Nephron progenitor cell (in vitro differentiated cells): ENCODE measurements at places on chromosomes 7 and 10.

DNA sequence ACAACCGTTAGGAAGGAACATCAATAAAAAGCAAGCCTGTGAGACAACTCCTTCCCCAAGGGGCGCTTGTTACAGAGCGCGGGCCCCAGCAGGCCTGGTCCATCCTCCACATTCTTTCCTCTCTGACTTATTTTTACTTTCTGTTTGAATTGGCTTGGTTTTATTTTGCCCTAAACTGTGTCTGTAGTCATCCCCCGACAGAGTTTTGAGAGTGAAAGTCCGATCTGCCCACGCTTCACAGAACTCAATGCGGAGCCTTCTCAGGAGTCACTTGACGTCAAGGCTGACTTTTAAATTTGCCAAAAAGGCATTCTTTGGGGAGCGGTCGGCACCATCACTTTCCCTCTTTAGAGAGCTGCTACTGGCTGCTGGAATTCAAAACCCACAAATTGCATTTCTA, 150.1 kb upstream of the KLF6 start:
- H3K4me3 ChIP-seq: no peak overlapping the region
- H3K36me3 ChIP-seq: no peaks in the 10 kb centered on the region
- H3K27me3 ChIP-seq: peaks cover 11% of the 10 kb centered on the region
- no peak for DNase-seq

- no peak overlapping the region for H3K4me3 ChIP-seq
- no peak for DNase-seq
- no peaks in the 10 kb centered on the region for H3K36me3 ChIP-seq
- peaks cover 18% of the 10 kb centered on the region for H3K27me3 ChIP-seq
- no peaks in the 10 kb centered on the region for H3K4me1 ChIP-seq
These were observed 96.2 kb downstream of the NPTX2 start for GRCh38 chr7:98713165-98713810.

GRCh38 chr10:86688398-86688921, 20.1 kb downstream of the LDB3 start:
- H3K27me3 ChIP-seq: peaks cover 8% of the 10 kb centered on the region
- H3K4me3 ChIP-seq: no peak overlapping the region
- peaks cover 47% of the 10 kb centered on the region for H3K4me1 ChIP-seq
- H3K27ac ChIP-seq: no peak overlapping the region
- DNase-seq: peak; percentile 70

GRCh38 chr10:3421537-3422257, 249.1 kb upstream of the PITRM1 start:
- peaks cover 34% of the 10 kb centered on the region for H3K4me1 ChIP-seq
- no peak for DNase-seq
- no peak overlapping the region for H3K4me3 ChIP-seq
- no peaks in the 10 kb centered on the region for H3K36me3 ChIP-seq
- H3K27ac ChIP-seq: no peak overlapping the region

- H3K27me3 ChIP-seq: peaks cover 5% of the 10 kb centered on the region
- peaks cover 87% of the 10 kb centered on the region for H3K4me1 ChIP-seq
- H3K4me3 ChIP-seq: no peak overlapping the region
These were observed 102.1 kb downstream of the ZRANB1 start for GRCh38 chr10:125043841-125044658.

- H3K4me1 ChIP-seq: peaks cover 2% of the 10 kb centered on the region
- no peak overlapping the region for H3K27ac ChIP-seq
- DNase-seq: no peak
- peaks cover 8% of the 10 kb centered on the region for H3K27me3 ChIP-seq
- H3K4me3 ChIP-seq: no peak overlapping the region
These were observed 249.3 kb upstream of the NEBL start for GRCh38 chr10:21146436-21146789.

DNA sequence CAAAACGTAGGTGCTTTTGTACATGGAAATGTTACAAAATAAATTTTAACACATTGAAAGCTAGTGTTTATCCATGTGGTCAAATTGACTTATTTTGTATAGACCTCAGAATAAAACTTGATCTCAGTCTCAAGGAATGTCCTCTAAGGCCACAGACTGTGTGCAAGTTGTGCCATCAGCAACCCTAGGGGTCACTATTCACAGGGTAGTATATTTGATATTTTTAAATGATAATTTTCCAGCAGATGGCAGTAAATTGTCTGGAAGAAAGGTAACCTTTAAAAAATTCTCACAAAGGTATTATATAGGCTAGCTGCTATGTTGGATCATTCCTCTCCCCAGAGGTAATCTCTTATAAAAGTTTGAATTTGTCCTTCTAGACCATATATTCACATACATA, 12.9 kb upstream of the SNX10 start:
- H3K27me3 ChIP-seq: peaks cover 6% of the 10 kb centered on the region
- H3K36me3 ChIP-seq: no peaks in the 10 kb centered on the region
- no peak for DNase-seq

GRCh38 chr7:128729494-128729893, 9.7 kb upstream of the CALU start:
- no peak overlapping the region for H3K4me3 ChIP-seq
- H3K36me3 ChIP-seq: no peaks in the 10 kb centered on the region
- H3K4me1 ChIP-seq: no peaks in the 10 kb centered on the region
- H3K27ac ChIP-seq: no peak overlapping the region
- no peak for DNase-seq

DNA sequence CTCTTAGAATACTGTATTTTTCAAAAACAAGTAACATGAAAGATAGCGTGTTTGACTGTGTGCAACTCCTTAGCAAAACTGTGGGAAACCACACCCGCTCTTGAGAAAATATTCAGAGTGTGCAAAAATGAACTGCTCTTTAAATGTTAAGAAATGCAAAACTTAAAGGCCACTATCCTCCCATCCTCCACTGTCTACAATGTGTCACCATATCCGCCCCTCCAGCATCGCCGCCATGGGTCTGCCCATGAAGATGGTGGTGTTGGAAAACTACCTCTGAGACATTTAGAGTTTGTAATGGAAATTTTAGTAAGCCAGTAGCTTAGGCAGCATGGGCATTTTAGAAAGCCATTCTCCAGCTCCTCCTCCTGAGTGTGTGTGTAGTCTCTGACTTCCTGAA, 20.1 kb upstream of the NMT2 start:
- H3K4me3 ChIP-seq: no peak overlapping the region
- peaks cover 4% of the 10 kb centered on the region for H3K27me3 ChIP-seq
- DNase-seq: no peak

DNA sequence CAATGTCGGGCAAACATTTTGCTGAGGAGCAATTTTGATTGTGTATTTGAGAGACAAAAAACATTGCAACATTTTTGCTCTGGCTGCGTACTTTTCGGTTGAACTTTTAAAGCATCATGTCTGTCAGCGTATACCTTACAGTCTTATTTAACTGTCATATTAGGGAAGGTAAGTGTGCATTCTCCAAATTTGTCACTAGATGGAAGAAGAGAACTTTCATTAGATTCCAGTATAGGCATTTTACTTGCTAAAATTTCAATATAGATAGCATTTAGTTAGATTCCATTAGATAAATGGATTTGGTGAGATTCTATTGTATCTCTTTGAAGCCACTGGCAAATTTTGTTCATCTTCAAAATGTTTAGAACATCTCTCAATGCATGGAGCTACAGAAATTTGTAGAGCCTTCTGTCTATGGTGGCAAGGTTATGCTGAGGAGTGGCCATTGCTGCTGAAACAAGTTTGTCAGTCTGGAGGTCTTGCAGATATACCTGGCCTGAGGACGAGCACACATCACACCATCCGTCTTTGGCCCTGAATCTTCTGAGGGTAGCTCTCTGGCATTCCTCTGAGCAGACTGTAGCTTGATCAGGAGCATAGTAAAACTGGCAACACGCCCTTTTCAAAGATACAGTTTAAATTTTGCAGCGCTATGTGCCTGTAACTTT, 437.5 kb upstream of the MBL2 start:
- peaks cover 6% of the 10 kb centered on the region for H3K36me3 ChIP-seq
- H3K27ac ChIP-seq: no peak overlapping the region
- H3K4me1 ChIP-seq: peaks cover 15% of the 10 kb centered on the region
- H3K4me3 ChIP-seq: no peak overlapping the region

GRCh38 chr10:69458430-69459100, 7.3 kb downstream of the TSPAN15 start:
- H3K36me3 ChIP-seq: no peaks in the 10 kb centered on the region
- H3K27me3 ChIP-seq: peaks cover 12% of the 10 kb centered on the region
- peak overlapping the region; percentile 24 for H3K27ac ChIP-seq
- DNase-seq: no peak
- peaks cover 47% of the 10 kb centered on the region for H3K4me1 ChIP-seq

- H3K27ac ChIP-seq: peak overlapping the region; percentile 67
- peaks cover 11% of the 10 kb centered on the region for H3K36me3 ChIP-seq
- DNase-seq: no peak
- no peak overlapping the region for H3K4me3 ChIP-seq
- H3K27me3 ChIP-seq: no peaks in the 10 kb centered on the region
These were observed 119.5 kb downstream of the HIPK2 start for GRCh38 chr7:139658296-139658695.

- no peak overlapping the region for H3K27ac ChIP-seq
- H3K36me3 ChIP-seq: no peaks in the 10 kb centered on the region
- DNase-seq: no peak
- H3K4me3 ChIP-seq: no peak overlapping the region
- H3K27me3 ChIP-seq: peaks cover 3% of the 10 kb centered on the region
These were observed 18.3 kb downstream of the KLLN start for GRCh38 chr10:87844837-87845623.

DNA sequence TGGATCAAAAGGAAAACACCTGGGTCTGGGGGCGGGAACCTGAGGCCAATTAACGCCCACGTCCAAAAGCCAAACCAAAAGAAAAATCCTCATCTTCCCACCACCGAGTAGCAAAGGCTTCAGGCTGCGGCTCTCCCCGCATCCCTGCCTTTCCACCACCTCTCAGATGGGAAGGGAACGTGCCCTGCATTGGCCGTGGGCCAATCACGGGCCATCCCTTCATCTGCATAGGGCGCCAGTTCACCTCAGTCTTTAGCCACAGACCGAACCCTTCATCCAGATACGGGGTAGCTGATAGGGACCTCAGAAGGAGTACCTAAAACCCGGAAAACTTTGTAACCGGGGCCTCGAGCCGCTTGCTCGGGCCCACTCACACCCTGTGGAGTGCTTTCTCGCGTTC, 626 bp downstream of the PRPF18 start:
- peaks cover 30% of the 10 kb centered on the region for H3K4me1 ChIP-seq
- DNase-seq: peak; percentile 13
- H3K4me3 ChIP-seq: peak overlapping the region; percentile 100
- H3K36me3 ChIP-seq: no peaks in the 10 kb centered on the region

DNA sequence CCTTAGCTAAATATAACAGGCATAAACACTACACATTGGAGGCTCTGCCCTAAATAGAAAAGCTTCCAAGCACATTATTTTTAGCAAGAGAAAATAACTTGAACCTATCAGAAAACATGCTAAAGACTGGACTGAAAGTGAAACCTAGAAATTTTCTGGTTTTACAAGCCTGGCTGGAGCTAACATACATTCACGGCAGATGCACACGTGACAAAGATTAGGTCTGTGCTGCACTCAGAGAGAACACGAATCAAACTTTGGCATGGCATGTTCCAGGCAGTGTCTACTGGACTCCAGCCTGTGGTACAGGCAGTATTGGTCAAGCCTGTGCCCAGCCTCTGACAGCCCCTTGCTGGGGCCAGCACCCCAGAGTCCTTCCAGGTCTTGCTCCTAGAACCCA, 94.1 kb upstream of the PCBD1 start:
- H3K4me1 ChIP-seq: peaks cover 38% of the 10 kb centered on the region
- H3K4me3 ChIP-seq: no peak overlapping the region
- H3K27ac ChIP-seq: no peak overlapping the region
- peaks cover 25% of the 10 kb centered on the region for H3K27me3 ChIP-seq
- DNase-seq: no peak
- H3K36me3 ChIP-seq: no peaks in the 10 kb centered on the region

- no peaks in the 10 kb centered on the region for H3K27me3 ChIP-seq
- DNase-seq: peak; percentile 77
- H3K27ac ChIP-seq: no peak within 1 kb of the TSS
- H3K4me3 ChIP-seq: peak within 1 kb of the TSS; percentile 74
These were observed at the start of gene FUOM for GRCh38 chr10:133357285-133358161. FUOM (minus strand) TSS chr10:133358019; CDS start chr10:133358007, 12 bp downstream.

DNA sequence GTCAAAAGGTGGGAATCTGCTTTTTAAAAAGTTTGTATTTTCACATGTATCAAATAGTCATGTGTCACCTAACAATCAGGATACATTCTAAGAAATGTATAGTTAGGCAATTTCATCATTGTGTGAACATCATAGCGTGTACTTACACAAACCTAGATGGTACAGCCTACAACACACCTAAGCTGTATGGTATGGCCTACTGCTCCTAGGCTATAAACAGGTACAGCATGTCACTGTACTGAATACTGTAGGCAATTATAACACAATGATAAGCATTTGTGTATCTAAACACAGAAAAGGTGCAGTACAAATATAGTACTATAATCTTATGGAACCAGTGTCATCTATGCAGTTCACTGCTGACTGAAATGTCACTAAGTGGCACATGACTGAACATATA, 17.8 kb downstream of the COA1 start:
- peaks cover 85% of the 10 kb centered on the region for H3K36me3 ChIP-seq
- no peaks in the 10 kb centered on the region for H3K27me3 ChIP-seq
- H3K4me1 ChIP-seq: no peaks in the 10 kb centered on the region
- no peak for DNase-seq
- H3K27ac ChIP-seq: no peak overlapping the region

- no peaks in the 10 kb centered on the region for H3K4me1 ChIP-seq
- H3K27ac ChIP-seq: no peak overlapping the region
- DNase-seq: no peak
These were observed 8.6 kb downstream of the GJD4 start for GRCh38 chr10:35613597-35614226.

- H3K27ac ChIP-seq: no peak overlapping the region
- peaks cover 5% of the 10 kb centered on the region for H3K27me3 ChIP-seq
- H3K4me1 ChIP-seq: peaks cover 10% of the 10 kb centered on the region
These were observed 114.7 kb upstream of the EGFR start for GRCh38 chr7:54904130-54904529.

DNA sequence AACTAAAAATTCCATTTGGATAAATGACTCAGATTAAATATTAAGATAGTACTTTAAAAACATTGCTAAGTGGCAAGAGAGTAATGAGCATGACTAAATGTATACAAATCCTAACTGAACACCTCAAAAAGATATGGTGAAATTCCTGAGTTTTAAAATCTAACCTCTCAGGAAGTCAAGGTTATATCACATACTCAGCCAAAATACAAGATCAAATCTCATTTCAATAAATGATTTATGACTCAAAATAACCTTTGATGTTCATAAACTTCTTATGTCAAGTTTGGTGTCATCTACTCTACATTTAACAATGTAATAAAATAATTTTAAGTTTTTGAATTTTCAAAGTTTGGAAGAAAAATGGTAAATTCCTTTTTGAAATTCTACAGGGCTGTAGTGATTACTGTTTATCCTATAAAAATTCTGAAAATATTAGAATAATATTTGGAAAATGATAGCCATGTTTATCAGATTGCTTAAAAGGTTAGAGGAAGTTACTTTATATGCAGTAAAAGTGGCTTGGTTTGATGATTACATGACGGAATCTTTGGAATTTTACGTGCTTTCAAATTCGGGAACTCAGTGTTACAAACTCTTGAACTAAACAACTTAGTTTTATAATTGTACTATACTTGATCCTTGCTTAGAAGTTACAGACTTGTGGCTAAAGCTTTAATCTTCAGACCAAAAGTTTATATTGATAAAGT, 43.7 kb downstream of the ASZ1 start:
- no peaks in the 10 kb centered on the region for H3K4me1 ChIP-seq
- H3K27me3 ChIP-seq: no peaks in the 10 kb centered on the region
- no peak overlapping the region for H3K4me3 ChIP-seq
- H3K27ac ChIP-seq: no peak overlapping the region
- no peaks in the 10 kb centered on the region for H3K36me3 ChIP-seq

- H3K27me3 ChIP-seq: no peaks in the 10 kb centered on the region
- peaks cover 30% of the 10 kb centered on the region for H3K4me1 ChIP-seq
- no peak for DNase-seq
- no peaks in the 10 kb centered on the region for H3K36me3 ChIP-seq
- H3K4me3 ChIP-seq: no peak overlapping the region
These were observed 65.3 kb upstream of the AQP1 start for GRCh38 chr7:30846378-30846777.
